ENCODE measurements at places on chromosomes 6 and 20. TPM values are rescaled to one million over a fixed set of nuclear protein-coding genes. Genes with fewer than 3 reads are reported as not detected.

Gene ANGPT4
- not detected for total RNA-seq

Gene BCAS1
- total RNA-seq = 0.17 TPM

Gene RIPOR2
- total RNA-seq = 0.44 TPM

Gene CITED2
- 46.1 TPM for total RNA-seq

Gene TSPO2
- not detected for total RNA-seq

Gene PHACTR3
- not detected for total RNA-seq

All from HCT116 (cell line).